Endothelial cell of umbilical vein (primary cell): ENCODE measurements at places on chromosomes 2 and 18. TPM values are rescaled to one million over a fixed set of nuclear protein-coding genes. Genes with fewer than 3 reads are reported as not detected.

The CDK15 gene
- not detected in 2 replicates for total RNA-seq

The APCDD1 gene
- 0.35 and 0.95 TPM in 2 replicates for total RNA-seq

- no peaks in the 10 kb centered on the region for H3K36me3 ChIP-seq
- H3K4me1 ChIP-seq: no peaks in the 10 kb centered on the region
- no peak overlapping the region for H3K4me3 ChIP-seq
- no peaks in the 10 kb centered on the region for H3K27me3 ChIP-seq
- no peak overlapping the region for H3K27ac ChIP-seq
- no peak for DNase-seq
Observed at GRCh38 chr2:28293416-28293815, 99.2 kb upstream of the FOSL2 start.

DNA sequence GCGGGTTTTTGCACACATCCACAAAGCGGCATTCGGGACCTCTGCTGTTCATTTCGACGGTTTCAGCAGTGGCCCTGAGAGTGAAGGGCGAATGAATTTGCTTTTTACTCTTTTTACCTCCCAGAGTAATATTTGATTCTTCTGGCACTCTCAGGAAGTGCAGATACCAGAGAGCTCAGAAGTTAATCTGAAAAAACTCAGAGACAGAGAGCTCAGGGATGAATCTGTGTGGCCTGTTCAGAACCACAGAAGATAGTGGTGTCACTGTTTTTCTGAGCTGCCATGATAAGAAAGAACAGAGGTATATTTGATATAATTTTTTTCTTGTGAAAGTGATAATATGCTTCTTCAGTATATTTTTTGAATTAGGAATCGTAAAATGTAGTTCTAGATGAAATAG lies 129.3 kb downstream of the MBP start:
- no peak for DNase-seq
- no peaks in the 10 kb centered on the region for H3K27me3 ChIP-seq
- no peaks in the 10 kb centered on the region for H3K36me3 ChIP-seq
- H3K27ac ChIP-seq: no peak overlapping the region

GRCh38 chr2:236642584-236643291 lies 73.1 kb downstream of the ACKR3 start:
- H3K4me1 ChIP-seq: peaks cover 6% of the 10 kb centered on the region
- H3K4me3 ChIP-seq: no peak overlapping the region
- H3K27me3 ChIP-seq: no peaks in the 10 kb centered on the region
- DNase-seq: peak; percentile 70

GRCh38 chr2:15400240-15400826 lies 160.8 kb downstream of the NBAS start:
- peak; percentile 65 for DNase-seq
- no peaks in the 10 kb centered on the region for H3K27me3 ChIP-seq
- H3K4me3 ChIP-seq: no peak overlapping the region
- H3K27ac ChIP-seq: no peak overlapping the region

DNA sequence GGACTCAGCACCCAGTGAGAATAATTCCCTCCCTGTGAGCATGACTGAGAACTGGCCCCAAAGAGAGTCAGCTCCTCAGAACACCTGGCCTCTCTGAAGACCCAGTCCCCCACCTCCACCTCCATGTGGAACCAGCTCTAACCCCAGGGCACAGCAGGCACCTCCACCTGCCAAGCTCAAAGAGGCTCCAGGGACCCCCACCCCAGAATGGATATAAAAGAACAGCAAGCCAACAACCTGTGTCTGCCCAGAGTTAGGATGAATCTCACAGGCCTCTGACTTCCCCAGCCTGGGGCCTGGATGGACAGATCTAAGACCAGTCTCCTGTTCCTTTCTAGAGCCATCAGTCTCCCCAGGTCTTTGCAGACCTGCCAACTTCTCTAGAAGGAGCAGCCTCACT lies 498.5 kb downstream of the EIPR1 start:
- H3K27me3 ChIP-seq: no peaks in the 10 kb centered on the region
- no peak overlapping the region for H3K4me3 ChIP-seq
- DNase-seq: no peak
- no peaks in the 10 kb centered on the region for H3K36me3 ChIP-seq
- no peak overlapping the region for H3K27ac ChIP-seq
